ENCODE measurements at places on chromosomes 6 and 20.

GRCh38 chr6:22102671-22103070 is 194.2 kb downstream of the PRL start:
- DNase-seq = no peak

GRCh38 chr20:3678856-3679720 is 2.7 kb downstream of the ADAM33 start:
- DNase-seq = no peak

- no peak for DNase-seq
Measured at GRCh38 chr20:22389836-22390542, 194.4 kb downstream of the FOXA2 start.

GRCh38 chr6:13985663-13986325 is 61.0 kb downstream of the RNF182 start:
- DNase-seq = no peak
